GDM1 (cell line): ENCODE measurements at places on chromosomes 2 and 18.

GRCh38 chr2:158500333-158500732, 43.6 kb downstream of the PKP4 start:
- DNase-seq: no peak

DNA sequence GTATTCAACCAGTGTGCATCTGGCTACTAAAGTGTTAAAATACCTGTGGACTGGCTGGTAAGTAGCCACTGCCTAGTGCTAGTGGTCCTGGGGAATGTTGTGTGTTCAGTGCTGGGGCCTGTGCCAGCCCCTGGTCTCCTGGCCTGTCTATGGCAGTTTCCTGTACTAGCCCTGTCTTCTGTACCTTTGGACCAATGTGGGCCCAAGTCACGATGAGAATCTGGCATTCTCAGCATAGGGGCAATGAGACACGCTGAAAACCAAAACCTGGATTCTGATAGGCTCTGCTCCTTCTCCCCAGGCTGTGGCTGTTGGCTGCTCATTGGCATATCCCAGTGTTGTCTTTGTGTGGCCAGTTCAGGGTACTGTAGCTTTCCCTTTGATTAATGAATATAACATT, 170.4 kb downstream of the PTPRM start:
- DNase-seq: no peak

DNA sequence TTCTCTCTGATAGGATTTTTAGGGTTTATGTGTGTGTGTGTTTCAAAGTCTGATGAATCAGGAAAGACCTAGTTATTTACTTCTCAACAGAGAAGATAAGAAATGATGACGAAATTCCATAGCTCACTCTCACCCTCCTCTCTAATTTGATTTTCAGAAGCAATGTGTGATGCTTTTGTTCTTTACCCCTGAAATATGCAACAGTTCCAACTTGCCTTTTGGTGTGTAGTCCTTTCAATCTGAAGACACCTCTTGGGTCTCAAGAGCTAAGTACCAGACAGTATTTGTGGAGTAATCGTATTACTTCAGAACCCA, 18.7 kb upstream of the LCLAT1 start:
- no peak for DNase-seq

DNA sequence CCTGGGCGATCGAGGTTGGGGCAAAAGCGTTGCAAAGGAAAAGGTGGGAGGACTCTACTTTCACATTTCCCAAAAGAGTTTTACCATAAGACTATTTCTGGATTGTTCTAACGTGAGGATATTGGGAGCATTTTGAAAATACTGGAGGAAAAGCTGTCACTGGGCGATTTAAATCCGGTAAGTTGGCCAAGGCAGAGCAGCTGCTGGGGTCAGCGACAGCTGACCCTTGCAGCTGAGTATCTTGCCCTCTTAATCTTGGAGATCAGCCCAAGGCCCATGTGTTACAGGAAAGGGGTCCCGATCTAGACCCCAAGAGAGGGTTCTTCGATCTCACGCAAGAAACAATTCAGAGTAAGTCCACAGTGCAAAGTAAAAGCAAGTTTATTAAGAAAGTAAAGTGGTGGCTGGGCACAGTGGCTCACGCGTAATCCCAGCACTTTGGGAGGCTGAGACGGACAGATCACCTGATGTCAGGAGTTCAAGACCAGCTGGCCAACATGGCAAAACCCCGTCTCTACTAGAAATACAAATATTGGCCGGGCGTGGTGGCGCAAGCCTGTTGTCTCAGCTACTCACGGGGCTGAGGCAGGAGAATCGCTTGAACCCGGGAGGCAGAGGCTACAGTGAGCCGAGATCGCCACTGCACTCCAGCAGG, 964 bp upstream of the ST3GAL5 start:
- DNase-seq: no peak

GRCh38 chr18:46449033-46449432, 208.0 kb downstream of the LOXHD1 start:
- no peak for DNase-seq

- no peak for DNase-seq
Observed at GRCh38 chr2:75517547-75518230, 43.0 kb downstream of the EVA1A start.
